ENCODE measurements at places on chromosomes 5 and 9.

DNA sequence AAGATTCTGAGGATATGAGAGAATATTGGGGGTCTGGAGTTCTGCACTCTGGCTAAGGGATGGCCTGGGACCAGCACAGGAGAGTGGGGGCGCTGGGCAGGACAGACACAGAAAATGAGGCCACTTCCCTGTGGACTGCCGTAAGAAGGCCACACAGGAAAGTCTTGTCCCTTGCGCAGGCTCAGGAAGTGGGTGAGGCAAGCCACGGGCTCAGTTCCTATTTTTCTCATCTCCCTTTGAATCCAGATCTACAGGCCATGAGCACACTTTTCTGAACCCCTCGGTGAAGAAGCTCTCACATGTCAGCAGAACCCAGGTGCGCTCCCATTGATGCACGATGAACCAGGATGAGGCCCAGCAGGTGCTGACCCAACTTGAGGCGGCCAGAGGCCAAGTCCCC lies 207.4 kb downstream of the AGTPBP1 start:
- DNase-seq, result no peak

DNA sequence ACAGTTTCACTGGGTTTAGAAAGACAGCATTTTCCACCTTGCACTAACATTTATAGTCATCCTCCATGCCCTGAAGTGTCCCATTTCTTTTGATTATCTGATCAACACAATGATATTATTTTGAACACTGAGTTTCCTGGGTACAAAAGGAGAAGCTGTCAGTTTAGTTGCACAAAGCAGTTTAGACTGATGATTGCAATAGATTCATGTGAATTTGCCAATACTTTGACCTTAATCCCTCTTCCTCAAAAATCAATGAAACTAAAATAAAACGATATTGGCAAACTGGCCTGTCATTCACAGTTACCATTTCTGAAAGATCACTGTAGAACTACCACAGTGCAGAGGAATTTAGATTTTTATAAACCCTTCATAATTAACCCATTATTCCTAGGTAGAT lies 34.2 kb upstream of the RASGRF2 start:
- DNase-seq, result no peak

DNA sequence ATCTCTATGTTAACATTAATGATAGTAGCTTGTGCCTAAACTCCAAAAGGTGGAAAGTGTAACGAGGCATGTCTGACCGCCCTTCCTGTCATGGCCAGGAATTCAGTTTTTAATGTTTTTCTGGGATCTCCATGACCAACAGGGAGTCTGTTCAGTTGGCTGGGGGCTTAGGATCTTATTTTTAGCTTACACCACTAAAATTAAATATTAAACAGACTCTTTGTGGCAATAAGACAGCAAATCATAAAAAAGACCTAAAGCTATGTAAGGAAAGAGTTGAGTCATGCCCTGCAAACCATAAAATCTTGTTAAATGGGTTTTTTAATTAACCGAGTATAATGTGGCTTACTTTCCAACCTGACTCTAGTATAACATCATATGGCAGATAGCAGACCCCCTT lies 247.8 kb downstream of the DIRAS2 start:
- no peak for DNase-seq

DNA sequence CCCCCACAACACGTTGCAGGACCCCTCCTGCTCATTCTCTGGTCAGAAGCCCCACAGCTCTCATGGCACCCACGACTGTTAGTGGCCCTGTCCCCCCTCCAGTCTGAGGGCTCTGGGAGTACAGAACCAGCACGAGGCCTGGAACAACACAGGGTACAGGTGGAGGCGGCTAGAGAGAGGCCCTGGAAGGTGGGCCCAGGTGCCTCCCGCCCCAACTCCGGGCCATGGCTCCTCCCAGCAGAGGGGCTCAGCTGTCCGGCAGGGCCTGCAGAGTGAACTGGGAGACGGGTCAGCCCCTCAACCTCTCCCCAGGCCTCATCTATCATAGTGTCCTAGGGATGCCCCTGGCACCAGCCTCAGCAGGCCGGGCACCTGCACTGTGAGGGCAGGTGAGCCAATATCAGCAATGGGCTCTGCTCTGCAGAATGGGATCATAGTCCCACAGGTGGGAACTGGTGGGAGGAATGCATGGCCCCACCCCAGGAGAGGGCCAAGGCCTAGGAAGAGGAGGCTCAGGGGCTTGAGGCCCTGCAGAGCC lies 58.6 kb downstream of the BARX1 start:
- DNase-seq, result no peak

GRCh38 chr9:108434502-108434901 lies 421.3 kb downstream of the ACTL7B start:
- DNase-seq, result no peak
